Activated effector memory CD4-positive, alpha-beta T cell treated with anti-CD3 and anti-CD28 coated beads, Interleukin-2, amount 50 U/mL, for 16 hours (primary cell): ENCODE measurements at places on chromosomes 5 and 9.

DNA sequence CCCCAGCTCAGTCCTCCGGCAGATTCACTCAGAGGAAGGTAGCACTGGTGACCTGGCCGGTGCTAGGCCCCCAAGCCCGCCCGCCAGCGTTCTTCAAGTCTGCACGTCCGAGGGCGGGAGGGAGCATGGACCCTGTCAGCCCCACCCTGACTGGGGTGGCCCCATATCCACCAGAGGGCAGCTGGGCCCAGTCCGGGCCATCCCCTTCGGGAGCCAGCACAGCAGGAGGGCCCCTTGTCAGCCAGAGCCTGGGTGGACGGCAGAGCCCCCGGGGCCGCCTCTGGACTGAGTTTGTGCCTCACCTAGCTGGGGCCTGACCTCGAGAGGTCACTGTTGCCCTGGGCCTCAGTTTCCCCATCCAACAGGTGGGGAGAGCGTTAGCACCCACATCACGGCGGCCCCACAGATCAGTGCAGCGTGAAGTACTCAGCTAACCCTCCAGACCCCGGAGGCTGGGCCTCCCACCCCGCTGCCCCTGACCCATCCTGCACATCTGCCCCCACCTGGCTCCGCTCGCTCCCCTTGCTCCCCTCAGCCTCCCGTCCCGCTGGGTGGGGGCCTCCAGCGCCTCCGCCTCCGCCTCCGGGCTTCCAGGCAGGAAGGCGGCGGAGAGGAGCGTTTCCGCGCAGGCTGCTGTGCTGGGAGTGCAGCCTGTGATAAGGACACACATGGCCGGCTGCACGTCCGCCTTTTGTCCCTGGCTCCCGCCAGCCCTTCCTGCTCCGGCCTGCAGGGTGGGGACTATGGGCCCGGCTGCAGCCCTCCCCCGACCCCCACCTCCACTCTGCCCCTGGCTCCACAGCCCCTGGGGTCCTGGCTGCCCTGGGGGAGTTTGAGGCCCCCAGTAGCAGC, 16.6 kb upstream of the EGFL7 start:
- no peak for DNase-seq

DNA sequence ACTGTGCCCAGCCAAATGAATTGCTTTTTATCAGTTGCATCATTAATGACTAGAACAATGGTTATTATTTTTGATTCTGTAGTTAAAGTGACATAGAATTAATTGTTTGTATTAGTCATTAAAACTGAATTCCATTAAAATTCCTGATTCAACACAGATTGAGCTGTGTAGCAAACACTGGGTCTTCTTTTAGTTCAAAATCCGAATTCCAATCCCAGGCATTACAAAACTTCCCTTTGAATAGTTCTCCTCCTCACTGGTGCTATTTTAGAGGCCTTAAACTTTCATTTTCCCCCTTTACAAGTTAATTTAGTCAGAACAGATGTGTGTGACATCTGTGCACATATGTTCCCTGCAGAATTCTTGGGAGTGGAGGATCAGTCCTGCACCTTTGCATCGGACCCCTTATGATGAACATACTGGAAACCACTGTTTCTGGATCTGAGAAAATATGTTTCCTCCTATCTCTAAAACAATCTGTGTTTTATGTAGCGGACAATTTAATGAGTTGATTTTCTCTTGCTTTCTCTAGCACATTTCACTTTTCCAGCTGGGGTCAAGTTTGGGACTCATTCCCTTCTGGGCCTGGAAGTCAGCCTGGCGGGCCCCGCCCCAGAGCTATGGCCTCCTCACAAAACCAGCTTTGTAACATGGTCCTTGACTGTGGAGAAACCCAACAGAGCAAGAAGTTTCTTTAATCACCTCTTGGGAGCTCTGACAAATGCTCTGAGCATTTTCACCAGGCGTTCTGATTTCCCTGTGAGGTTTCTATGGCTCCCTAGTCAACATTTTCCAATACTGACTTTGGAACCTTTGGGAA, 87.9 kb upstream of the MAMDC2 start:
- DNase-seq = no peak

DNA sequence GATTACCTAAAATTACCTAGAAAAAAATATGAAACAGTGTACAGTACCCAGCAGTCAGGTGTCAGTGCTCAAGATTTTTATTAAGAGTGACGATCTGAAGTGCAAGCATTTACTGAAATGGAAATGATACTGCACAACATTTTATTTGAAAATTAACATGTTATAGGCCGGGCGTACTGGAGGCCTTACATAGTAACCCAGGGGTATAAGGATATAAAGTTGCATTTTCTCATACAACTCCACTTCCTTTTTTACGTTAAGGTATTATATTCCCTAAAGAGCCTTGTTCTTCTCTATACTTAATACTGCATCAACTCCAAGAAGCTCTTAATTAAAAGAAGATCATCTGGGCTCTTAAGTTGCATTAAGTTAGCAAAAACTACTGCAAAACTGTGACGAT, 3.3 kb downstream of the MAT2B start:
- DNase-seq = no peak

GRCh38 chr9:21160178-21160577, 6.3 kb downstream of the IFNA21 start:
- DNase-seq = no peak

DNA sequence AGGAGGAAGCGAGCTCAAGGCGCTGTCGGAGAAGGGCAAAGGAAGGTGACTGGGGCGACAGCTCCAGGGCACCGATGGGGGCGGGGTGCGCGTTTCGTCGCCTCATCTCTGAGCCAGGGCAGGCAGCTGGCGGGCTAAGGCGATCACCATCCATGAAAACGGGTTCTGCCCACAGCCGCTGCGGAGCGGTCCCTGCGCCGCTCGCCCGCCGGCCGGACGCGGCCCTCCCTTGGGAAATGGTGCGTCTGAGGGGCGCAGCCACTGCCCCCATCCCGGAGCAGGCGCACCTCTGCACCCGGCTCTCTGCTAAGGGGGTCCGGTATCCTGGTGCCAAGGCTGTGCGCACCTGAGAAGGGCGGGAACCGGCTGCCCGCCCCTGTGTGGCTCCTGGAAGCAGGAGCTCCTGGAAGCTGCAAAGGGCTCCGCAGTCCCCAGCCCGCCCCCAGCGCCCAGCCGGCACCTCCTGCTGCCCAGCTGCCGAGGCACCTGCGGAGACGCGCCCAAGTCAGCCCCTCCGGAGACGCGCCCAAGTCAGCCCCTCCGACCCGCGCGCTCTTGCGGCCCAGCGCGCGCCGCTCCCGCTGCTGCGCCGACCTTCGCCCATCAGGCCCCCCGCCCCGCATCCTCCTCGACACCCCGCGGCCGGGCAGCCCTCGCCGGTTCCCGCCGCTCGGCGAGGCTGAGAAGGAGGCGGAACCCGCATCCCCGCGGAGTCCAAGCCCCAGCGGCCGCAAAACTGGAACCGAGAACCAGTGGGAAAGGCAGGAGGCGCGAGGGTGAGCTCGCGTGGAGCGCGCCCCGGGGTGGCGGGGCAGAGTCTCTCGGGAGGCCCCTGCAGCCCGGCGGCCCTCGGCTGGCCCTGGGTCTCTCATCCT, 757 bp downstream of the ANKRD34B start:
- no peak for DNase-seq

- DNase-seq = no peak
These were observed 31.9 kb downstream of the MRPL36 start for GRCh38 chr5:1767524-1768282.

DNA sequence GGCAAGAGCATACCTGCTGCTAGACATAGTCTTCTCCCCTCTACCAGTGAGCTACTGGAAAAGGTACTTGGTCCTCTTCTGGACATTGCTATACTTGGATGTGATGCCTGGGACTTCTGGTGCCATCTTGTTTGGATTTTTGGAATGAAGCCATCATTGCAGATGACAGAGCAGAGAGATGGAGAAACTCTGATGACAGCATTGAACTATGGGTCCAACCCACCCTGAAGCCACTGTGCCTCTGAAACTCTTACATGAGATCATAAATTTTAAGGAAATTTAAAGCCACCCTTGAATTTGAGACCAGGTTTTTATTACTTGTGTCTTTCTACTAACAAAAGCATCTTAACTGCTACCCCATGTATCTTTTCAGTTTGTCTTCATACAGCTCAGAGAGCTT, 151.1 kb upstream of the SMIM23 start:
- no peak for DNase-seq

- no peak for DNase-seq
These were observed 80.7 kb downstream of the C9orf152 start for GRCh38 chr9:110126986-110127864.

GRCh38 chr9:87068177-87068840, 121.0 kb upstream of the GAS1 start:
- DNase-seq = no peak

DNA sequence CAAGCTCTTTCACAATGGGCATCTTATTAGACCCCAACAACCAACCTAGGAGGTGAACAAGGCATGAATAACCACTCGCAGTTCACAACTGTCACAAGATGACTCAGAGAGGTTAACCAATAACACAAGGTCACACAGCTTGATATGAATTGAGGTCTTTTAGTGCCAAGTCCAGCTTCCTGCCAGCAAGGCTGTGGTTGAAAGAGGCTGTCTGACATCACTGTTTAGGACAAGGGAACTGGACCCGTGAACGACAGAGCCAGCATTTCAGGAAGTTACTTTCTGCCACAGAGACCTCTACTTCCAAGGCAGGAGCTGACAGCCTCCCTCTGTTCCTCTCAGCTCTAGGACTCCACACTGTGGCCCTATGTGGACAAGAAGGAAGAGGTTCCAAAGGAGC, 53.4 kb upstream of the ALDH1B1 start:
- peak; percentile 30 for DNase-seq

GRCh38 chr5:125103459-125103858, 357.0 kb upstream of the ZNF608 start:
- no peak for DNase-seq

GRCh38 chr5:144089401-144090021, 80.9 kb downstream of the YIPF5 start:
- no peak for DNase-seq

GRCh38 chr5:180977852-180978251, 10.8 kb upstream of the BTNL3 start:
- no peak for DNase-seq

- DNase-seq = no peak
These were observed 4.1 kb upstream of the PDGFRB start for GRCh38 chr5:150159741-150160179.

- DNase-seq = no peak
These were observed 234.5 kb downstream of the PAPPA start for GRCh38 chr9:116387934-116388698.

DNA sequence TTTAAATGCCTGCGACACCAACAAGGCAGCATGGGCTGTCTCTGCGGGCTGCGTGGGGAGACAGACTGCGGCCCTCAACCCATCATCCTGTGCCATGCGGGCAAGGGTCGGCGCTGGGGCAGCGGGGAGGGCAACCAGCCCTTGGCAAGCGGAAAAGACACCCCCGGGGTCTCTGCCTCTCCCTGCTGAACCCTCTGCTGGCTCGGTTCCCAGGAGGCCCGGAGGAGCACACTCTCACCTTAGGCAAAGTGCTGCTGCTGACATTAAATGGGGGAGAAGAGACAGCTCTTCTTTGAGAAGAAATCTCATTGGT, 129.6 kb upstream of the PPP1R26 start:
- no peak for DNase-seq

- DNase-seq = no peak
These were observed 131.7 kb downstream of the ADAMTS16 start for GRCh38 chr5:5271786-5272321.

GRCh38 chr9:23682352-23682751, 143.7 kb downstream of the ELAVL2 start:
- no peak for DNase-seq

- DNase-seq = peak; percentile 89
These were observed 5.1 kb downstream of the RGS14 start for GRCh38 chr5:177362610-177363507.

DNA sequence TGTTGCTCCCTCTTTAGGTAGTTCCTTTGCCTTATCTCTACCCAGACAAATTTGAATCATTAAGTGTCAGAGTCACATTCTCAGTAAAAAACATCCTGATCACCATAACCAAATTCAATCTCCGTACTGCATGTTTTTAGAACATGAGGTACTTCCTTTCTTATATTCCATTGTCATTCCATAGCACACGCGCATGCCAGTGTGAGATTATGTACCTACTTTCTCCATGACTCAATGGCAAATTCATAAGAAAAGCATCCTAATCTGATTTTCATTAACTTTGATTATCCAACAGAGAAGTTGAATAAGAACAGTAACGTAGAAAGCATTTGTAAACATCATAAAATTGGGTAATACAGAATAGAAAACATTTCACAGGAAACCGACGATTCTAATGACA, 1118.6 kb upstream of the CDH9 start:
- no peak for DNase-seq

GRCh38 chr5:124156415-124156996, 589.9 kb downstream of the ZNF608 start:
- no peak for DNase-seq

DNA sequence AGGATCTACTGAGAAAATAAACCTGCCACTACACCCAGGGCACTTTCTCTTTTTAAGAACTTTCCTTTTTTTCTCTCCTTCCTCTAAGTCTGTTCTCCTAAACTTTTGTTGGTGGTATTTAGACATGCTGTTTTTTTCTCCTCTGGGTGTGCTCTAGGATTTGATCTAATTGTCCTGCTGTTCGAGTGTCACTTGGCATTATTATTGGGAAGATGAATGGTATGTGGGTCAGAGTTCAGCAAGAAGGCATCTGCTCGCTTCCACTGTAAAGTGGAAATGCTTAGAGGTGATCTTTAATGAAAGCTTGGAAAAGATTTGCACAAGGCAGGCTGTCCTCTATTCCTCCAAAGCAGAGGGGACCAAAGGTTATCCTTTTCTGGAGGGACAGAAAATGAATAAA, 1.3 kb upstream of the PLPPR1 start:
- DNase-seq = no peak

DNA sequence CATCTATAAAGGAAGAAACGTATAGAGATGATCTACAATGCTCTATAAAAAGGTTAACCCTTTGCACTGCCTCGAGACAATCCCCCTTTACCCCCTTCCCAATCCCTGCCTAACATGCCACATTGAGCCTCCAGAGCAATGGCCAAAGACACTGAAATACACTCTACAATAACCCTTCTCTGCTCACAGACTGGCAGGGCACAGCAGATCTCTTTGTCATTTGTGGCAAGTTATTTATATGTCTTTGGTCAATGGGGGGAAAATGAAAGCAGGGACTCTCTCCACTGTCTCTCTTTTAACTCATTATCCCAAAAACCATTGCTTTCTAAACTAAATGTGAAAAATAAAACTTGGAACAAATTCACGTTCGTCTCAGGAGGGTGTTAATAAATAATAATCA, 51.7 kb downstream of the PTCH1 start:
- DNase-seq = no peak

- no peak for DNase-seq
These were observed 6.6 kb upstream of the XPA start for GRCh38 chr9:97703437-97704344.

- DNase-seq = no peak
These were observed 135.0 kb downstream of the MVB12B start for GRCh38 chr9:126461608-126462007.

GRCh38 chr9:130943777-130944176, 4.7 kb upstream of the FIBCD1 start:
- DNase-seq = no peak
